Astrocyte (in vitro differentiated cells and primary cell): ENCODE measurements at places on chromosomes 3 and 15. TPM values are rescaled to one million over a fixed set of nuclear protein-coding genes. Genes with fewer than 3 reads are reported as not detected.

- no peak overlapping the region for H3K4me3 ChIP-seq
- H3K27me3 ChIP-seq: no peaks in the 10 kb centered on the region
- DNase-seq: no peak
- H3K27ac ChIP-seq: no peak overlapping the region
- H3K36me3 ChIP-seq: no peaks in the 10 kb centered on the region
These were observed 54.6 kb upstream of the CADM2 start for GRCh38 chr3:84904212-84904611.

GRCh38 chr3:32813180-32813579 lies 4.6 kb upstream of the TRIM71 start:
- H3K27me3 ChIP-seq: peaks cover 27% of the 10 kb centered on the region
- no peak overlapping the region for H3K27ac ChIP-seq
- H3K36me3 ChIP-seq: no peaks in the 10 kb centered on the region
- H3K4me1 ChIP-seq: peaks cover 4% of the 10 kb centered on the region
- H3K4me3 ChIP-seq: no peak overlapping the region

DNA sequence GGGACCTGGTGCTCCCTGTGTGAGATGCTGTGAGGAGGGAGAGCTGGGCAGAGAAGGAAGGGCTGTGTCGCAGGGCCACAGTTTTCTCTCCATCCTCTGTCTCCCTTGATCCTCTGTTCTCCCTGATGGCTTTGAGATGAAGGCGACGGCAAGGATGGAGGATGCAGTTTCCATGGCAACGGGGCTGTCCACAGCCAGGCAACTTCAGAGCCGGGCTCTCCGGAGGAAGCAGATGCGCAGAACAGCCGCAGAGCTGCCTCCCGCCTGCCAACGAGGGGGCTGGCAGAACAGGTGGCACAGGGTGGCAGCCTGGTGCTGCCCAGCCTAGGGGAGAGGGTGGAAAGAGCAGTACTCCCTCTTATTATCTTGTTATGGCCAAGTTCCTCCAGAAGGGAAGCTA lies 9.9 kb upstream of the GRM2 start:
- no peak for DNase-seq
- no peaks in the 10 kb centered on the region for H3K27me3 ChIP-seq
- H3K36me3 ChIP-seq: no peaks in the 10 kb centered on the region
- no peaks in the 10 kb centered on the region for H3K4me1 ChIP-seq
- no peak overlapping the region for H3K4me3 ChIP-seq

DNA sequence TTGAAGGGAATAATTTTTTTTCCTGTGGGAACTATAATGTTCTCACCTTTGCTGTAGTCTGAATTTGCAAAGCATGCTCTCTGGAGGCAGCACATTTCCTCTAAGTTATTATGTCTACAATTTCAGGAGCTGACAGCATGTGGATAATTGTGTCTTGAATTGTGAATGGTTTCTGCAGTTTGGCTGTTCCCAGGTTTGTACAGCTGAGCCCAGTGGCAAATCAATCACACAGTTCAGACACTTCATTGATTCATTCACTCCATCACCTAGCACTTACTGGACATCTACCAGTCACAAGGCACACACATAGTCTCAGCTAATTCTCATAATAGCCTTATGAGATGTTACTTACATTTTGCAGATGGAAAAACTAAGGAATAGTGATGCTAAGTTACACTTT lies 219.0 kb upstream of the ROPN1 start:
- H3K4me3 ChIP-seq: no peak overlapping the region
- H3K4me1 ChIP-seq: no peaks in the 10 kb centered on the region
- no peaks in the 10 kb centered on the region for H3K27me3 ChIP-seq

DNA sequence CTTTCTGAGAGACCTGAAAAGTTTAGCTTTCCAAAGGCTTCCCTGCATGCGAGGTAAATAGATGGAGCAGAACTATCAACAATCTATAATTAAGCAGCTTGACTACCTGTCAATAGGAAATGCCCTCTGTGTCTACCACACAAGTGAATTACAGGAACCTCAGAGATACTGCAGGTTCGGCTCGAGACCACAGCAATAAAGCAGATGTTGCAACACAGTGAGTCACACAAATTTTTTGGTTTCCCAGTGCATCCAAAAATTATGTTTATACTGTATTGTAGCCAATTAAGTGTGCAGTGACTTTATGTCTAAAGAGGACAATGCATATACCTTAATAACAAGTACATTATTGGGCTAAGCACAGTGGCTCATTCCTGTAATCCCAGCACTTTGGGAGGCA lies 252.0 kb downstream of the UBE2E2 start:
- no peaks in the 10 kb centered on the region for H3K27me3 ChIP-seq
- H3K27ac ChIP-seq: no peak overlapping the region
- H3K36me3 ChIP-seq: no peaks in the 10 kb centered on the region
- H3K4me1 ChIP-seq: peaks cover 10% of the 10 kb centered on the region
- peak; percentile 84 for DNase-seq

GRCh38 chr3:128487813-128488635 lies 5.0 kb downstream of the GATA2 start:
- H3K4me3 ChIP-seq: peak overlapping the region; percentile 62
- H3K27ac ChIP-seq: peak overlapping the region; percentile 25
- DNase-seq: peak; percentile 82

DNA sequence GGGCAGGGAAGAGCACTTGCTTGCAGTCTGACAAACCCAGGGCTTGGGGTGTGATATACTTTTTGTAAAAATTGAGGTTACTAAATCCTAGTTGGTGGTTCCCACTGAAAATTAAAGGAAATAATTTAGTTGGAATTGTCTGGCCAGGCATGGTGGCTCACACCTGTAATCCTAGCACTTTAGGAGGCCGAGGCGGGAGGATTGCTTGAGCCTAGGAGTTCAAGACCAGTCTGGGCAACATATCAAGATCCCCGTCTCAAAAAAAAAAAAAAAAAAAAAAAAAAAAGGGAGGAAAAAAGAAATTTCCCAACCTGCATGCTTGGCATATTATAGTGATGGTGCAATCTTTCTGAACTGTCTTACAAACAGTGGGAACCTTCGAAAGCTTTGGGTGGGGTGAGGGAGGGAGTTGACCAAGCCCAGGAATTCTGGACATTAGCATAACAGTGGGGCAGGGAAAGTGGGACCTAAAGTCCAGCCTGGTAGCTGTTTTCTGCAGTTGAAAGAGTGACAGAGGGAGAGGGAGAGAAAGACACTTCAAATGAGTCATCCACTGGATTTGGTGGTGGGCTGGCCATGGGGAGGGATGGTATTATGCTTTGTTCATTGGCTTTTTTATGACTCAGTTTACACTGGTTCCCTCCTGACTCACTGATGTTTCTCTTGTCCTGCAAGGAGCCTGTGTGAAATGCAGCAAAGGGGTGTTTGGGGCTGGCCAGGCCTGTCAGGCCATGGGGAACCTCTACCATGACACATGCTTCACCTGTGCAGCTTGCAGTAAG lies 41.1 kb downstream of the LIMD1 start:
- no peak overlapping the region for H3K4me3 ChIP-seq
- peak overlapping the region; percentile 55 for H3K27ac ChIP-seq
- peak; percentile 80 for DNase-seq
- peaks cover 3% of the 10 kb centered on the region for H3K36me3 ChIP-seq
- peaks cover 11% of the 10 kb centered on the region for H3K4me1 ChIP-seq

DNA sequence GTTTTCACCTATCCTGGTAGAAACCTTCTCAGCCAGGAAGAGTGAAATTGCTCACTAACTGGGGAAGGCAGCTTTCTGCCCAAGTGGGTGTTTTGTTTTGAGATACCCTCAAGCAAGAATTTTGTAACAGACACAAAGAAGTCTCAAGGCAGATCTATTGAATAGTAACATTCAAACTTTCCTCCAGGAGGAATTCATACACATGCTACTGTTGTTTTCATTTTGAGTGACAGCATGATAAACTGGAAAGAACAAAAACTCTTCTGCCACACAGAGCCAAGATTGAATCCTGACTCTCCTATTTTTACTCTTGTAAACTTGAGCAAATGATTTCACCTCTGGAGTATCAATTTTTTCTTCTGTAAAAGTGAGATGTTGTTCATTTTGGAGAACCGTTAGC lies 54.8 kb upstream of the MBNL1 start:
- H3K36me3 ChIP-seq: no peaks in the 10 kb centered on the region
- H3K27ac ChIP-seq: no peak overlapping the region
- no peak for DNase-seq
- H3K4me1 ChIP-seq: no peaks in the 10 kb centered on the region
- no peak overlapping the region for H3K4me3 ChIP-seq

DNA sequence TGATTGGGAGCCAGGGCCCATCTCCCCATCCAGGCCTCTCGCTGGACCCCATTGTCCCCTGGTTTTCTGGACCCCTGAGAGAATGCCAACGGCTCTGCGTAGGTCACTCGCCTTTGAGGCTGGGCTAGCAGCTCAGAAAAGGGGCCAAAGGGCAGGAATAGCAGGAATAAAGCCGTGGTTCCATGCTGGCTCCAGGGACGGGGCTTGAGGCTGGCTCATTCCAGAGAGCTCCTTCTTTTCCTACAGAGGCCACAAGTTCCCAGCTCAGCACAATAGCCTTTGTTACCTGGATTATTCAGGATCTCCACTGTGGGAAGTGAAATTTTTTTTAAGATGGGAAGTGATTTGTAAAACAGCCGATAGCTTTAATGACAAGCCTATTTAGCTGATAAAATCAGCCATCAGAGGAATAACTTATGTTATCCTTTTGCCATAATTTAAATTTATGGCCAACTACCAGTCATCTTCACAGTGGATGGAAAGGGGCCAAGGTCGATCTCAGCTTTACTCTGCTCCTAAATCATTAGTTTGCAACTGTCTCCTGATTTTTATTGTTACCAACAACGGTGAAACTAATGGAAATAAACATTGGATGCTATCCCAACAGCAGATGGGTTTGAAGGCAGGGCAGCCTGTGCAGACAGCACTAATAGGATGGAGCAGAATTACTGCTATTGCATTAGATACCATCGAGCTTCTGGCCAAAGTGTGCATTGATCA lies 124.3 kb downstream of the TMEM266 start:
- no peak overlapping the region for H3K4me3 ChIP-seq
- no peak for DNase-seq
- peaks cover 10% of the 10 kb centered on the region for H3K4me1 ChIP-seq
- no peaks in the 10 kb centered on the region for H3K36me3 ChIP-seq
- no peak overlapping the region for H3K27ac ChIP-seq

DNA sequence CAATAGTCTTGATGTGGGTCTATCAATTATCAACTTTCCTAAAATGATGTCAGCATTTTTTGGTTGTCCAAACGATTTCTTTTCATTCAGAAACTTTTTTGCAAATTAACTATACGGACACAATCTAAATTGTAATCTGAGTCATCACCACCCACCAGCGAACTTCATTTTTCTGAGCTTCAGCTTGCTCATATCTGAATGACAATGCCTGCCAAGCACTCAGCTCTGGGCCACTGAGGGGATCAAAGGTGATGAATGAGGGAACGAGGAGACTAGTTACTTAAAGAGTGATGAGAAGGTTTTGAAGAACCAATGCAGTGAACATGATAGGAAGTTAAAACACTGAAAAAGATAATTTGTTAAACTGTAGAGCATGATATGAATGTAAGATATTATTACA lies 14.9 kb upstream of the TBC1D23 start:
- H3K36me3 ChIP-seq: no peaks in the 10 kb centered on the region
- H3K27me3 ChIP-seq: no peaks in the 10 kb centered on the region
- H3K4me3 ChIP-seq: no peak overlapping the region
- peak; percentile 69 for DNase-seq

DNA sequence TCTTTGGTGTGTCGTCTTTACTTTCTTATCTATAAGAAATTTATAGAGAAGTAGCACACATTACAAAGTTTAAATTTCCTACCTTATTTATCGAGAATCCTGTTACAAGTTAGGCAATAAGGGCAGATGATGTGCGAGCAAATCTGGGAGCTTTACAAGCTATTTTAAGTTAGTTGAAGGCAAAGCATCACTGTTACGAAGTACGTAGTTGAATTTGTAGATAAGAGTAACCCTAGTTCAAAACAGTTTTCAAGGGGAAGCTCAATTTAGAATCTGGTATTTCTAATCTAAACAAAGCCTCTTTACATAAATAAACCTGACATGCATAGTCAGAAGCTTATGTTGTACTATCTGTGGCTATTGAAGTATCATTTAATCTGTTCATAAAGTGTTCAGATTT lies 8.4 kb downstream of the KBTBD8 start:
- no peaks in the 10 kb centered on the region for H3K4me1 ChIP-seq
- H3K36me3 ChIP-seq: peaks cover 21% of the 10 kb centered on the region
- DNase-seq: peak; percentile 61
- H3K27ac ChIP-seq: peak overlapping the region; percentile 49
- H3K4me3 ChIP-seq: no peak overlapping the region

- H3K27ac ChIP-seq: no peak overlapping the region
- no peaks in the 10 kb centered on the region for H3K27me3 ChIP-seq
- H3K4me3 ChIP-seq: no peak overlapping the region
- no peak for DNase-seq
These were observed 2.9 kb downstream of the PHC3 start for GRCh38 chr3:170178651-170179050.

DNA sequence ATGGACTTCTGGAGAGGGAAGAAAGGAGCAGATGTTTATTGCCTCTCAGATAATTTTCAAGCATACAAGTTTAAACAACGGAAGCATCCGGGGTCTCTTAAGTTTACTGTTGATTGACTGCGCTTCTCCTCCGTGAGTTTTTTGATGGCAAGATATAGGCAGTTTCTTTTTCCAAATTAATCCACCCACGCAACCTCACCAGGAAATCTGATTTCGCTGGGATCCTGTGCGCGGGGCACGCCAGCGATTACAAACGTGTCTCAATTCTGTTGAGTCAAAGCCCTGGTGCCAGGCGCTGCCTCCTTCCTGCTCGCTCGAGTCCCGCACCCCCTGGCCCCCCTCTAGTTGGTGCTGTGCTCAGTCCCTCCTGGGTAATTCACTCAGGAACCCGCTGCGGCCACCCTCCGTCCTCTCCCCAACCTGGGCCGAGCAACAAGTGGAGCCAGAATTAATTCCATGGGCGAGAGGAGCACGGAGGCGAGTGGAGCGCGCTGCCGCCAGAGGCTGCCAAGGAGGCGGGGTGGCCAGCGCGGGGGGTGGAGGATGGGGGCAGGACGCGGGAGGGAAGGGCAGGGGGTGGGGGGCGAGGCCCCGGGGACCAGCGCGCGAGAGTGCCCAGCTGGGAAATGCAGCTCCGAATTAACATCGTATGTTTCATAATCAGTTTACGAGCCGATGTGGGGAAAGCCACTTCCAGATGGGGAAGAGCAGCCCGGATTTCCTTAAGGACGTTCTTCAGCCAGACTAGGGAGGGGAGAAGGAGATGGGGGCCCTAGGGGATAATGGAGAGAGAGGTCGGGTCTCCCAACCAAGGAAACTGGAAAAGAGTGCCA lies 6.0 kb downstream of the WNT5A start:
- DNase-seq: peak; percentile 73
- peak overlapping the region; percentile 95 for H3K4me3 ChIP-seq
- no peaks in the 10 kb centered on the region for H3K27me3 ChIP-seq
- H3K36me3 ChIP-seq: peaks cover 28% of the 10 kb centered on the region

DNA sequence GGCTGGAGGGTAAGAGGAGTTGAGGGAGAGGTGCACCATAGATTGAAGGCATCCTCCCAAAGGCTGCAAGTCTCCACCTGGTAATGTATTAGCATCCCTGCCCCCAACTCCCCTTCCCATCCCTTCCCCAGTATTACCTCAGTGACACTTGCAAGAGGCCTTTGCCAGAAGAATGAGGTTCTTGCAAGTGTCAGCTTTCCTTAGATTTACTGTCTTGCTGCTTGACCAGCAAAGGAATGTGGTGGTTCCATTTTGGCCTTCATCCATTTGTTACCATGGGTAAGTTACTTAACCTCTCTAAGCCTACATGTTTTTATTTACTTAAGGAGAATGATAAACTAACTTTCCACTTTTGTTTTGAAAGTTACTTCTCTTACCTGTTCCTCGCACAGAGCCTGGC lies 108.9 kb downstream of the LRTM1 start:
- peak; percentile 27 for DNase-seq
- no peak overlapping the region for H3K27ac ChIP-seq
- no peaks in the 10 kb centered on the region for H3K27me3 ChIP-seq

The RAF1 gene
- total RNA-seq: 74.4 and 80.9 TPM in 2 replicates

The CAPN3 gene
- total RNA-seq: 0.38 and 0.57 TPM in 2 replicates

The NUDT16 gene
- total RNA-seq: 15.4 and 16.4 TPM in 2 replicates

The TICRR gene
- total RNA-seq: 2.8 and 2.9 TPM in 2 replicates

The PLA2G4D gene
- total RNA-seq: not detected in 2 replicates

The PIGBOS1 gene
- 8.9 and 9.5 TPM in 2 replicates for total RNA-seq
